ENCODE measurements at places on chromosomes 16 and 17. TPM values are rescaled to one million over a fixed set of nuclear protein-coding genes. Genes with fewer than 3 reads are reported as not detected.

HOXB13 gene
- not detected for total RNA-seq

GPRC5C gene
- total RNA-seq: 61.8 TPM

DNAH9 gene
- 3.4 TPM for total RNA-seq

NKIRAS2 gene
- total RNA-seq: 17.7 TPM

RAC3 gene
- total RNA-seq: 7.8 TPM

MYH8 gene
- not detected for total RNA-seq

TPSD1 gene
- 0.69 TPM for total RNA-seq

ABCC3 gene
- 5.2 TPM for total RNA-seq

SRL gene
- 2.1 TPM for total RNA-seq

SLC5A10 gene
- not detected for total RNA-seq

GFOD2 gene
- total RNA-seq: 13.4 TPM

OSBPL7 gene
- total RNA-seq: 14.4 TPM

SMTNL2 gene
- total RNA-seq: 34.3 TPM

ITGA2B gene
- total RNA-seq: 2.2 TPM

DNA sequence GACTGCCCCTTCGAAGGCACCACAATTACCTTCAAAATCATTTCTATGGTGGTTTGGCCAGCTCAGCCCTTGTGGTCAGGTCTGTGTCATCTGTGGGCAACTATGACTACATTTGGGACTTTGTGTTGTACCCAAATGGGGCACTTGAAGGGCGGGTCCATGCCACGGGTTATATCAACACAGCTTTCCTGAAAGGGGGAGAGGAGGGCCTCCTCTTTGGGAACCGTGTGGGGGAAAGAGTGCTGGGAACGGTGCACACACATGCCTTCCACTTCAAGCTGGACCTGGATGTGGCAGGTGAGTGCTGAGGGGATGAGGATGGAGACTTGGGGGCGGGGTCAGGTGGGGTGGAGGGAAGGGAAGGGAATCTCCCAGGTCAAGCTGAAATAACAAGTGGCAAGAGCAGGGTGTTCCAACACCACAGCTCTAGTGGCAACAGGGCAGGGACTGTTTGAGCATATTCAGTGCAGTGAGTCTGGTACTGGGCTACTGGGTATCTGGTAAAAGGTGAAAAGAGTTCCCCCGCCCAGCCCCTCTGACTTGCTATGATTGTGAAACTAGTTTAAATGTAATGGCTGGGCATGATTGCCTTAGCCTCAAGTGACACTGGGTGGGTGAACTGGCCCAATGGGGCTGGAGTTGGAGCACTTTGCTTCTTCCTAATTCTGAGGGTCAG lies 1.7 kb downstream of the AOC2 start:
- no peak for DNase-seq

DNA sequence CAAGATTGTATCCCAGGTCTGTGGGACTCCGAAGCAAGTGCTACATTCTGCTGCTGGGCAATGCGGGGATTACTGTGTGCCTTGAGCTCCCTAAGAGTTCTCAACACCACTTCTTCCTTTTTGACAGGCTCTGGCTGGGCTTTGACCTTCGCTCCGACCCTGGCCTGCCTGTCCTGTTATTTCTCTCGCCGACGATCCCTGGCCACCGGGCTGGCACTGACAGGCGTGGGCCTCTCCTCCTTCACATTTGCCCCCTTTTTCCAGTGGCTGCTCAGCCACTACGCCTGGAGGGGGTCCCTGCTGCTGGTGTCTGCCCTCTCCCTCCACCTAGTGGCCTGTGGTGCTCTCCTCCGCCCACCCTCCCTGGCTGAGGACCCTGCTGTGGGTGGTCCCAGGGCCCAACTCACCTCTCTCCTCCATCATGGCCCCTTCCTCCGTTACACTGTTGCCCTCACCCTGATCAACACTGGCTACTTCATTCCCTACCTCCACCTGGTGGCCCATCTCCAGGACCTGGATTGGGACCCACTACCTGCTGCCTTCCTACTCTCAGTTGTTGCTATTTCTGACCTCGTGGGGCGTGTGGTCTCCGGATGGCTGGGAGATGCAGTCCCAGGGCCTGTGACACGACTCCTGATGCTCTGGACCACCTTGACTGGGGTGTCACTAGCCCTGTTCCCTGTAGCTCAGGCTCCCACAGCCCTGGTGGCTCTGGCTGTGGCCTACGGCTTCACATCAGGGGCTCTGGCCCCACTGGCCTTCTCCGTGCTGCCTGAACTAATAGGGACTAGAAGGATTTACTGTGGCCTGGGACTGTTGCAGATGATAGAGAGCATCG lies 2.4 kb downstream of the SLC16A13 start:
- no peak for DNase-seq

- no peak for DNase-seq
These were observed 15.2 kb upstream of the DPEP1 start for GRCh38 chr16:89598199-89598598.

- no peak for DNase-seq
These were observed 45.6 kb downstream of the DNAH9 start for GRCh38 chr17:11643851-11644250.

- DNase-seq: no peak
These were observed 95.8 kb upstream of the MPHOSPH6 start for GRCh38 chr16:82265809-82266208.

- DNase-seq: no peak
These were observed 40.2 kb upstream of the PLCG2 start for GRCh38 chr16:81738783-81739496.

DNA sequence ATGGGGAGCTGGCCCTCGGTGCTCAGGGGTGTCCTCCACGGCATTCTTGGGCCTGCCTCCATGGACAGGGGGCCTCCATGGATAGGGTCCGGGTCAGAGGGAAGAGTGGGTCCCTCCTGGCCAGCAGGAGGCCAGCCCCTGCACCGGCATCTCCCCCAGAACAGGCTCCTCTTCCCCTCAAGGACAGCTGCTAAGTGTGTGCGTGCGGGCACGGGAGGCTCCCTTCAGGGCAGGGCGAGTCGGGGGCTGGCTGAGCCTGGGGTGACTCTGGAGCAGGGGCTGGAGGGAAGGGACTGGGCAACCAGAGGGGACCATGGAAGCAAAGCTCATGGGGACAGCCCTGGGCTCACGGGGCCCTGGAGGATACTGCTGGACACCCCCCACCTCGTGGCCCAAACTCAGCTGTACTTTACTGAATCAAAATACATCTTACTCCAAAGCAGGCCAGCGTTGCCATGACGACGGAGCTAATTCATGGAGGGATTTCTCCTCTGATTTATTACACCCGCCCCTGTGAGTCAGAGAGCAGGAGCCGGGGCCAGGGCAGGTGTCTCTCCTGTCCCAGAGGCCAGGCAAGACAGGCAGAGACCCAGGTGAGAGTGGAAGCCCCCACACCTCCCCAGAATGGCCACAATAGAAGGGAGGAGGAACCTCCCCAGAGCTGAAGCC lies 2.1 kb downstream of the CASKIN1 start:
- no peak for DNase-seq

DNA sequence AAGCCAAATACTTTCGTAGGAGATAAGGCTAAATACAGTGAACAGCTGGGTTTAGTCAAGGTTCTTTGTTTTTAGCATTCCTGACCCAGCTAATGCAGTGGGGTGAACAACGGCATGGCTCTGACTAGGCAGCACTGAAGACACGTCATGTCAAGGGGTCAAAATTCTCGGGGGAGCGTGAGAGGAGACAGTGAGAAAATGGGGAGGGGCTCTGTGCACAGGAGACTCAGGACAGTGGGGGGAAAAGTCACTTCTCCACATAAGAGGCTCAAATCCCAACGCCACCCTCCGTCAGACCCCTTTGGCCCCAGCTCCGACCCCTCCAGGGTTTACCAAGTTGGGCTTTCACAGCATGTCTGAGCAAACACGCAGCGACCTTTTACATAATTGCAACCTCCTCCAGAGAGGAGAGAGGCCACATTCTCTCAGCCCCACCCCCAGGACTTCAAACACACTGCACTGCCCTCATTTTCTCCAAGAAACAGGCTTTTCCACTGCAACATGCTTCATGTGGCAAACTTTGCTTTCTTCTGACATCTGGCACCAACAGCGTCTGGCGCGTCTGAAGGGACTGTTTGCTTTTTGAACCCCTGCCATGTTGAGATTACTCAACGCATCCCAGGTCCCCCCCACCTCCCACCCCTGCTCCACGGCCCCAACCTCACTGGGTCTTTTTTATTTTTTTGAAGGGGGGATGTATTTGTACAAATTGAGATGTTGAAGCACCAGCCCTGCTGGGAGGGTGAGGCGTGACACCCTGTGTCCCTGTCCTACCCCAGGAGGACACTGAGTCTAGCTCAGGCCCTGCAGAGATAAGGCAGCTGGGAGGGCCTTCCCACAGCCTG lies 30.0 kb downstream of the AXIN2 start:
- peak; percentile 86 for DNase-seq

GRCh38 chr17:1612400-1612799 lies 16.2 kb downstream of the SLC43A2 start:
- DNase-seq: no peak

- peak; percentile 27 for DNase-seq
These were observed 283.0 kb downstream of the MAF start for GRCh38 chr16:79317521-79317920.

DNA sequence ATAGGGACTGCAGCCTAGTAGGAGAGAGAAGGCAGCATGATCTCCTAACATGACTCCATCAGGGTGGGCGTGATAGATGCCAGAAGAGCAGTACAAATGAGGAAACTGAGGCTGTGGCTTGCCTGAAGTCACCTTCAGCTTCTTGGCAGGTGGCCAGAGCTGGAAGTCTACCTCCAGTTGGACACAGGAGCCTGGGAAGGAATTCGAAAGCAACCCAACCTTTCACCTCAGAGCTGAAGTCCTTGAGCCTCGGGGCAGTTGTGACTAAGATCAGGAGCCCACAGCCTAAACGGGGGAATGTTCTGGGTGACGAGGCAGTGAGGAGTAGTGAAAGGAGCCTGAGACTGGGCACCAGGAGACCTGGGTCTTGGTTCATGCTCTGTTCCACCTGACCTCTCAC lies 9.4 kb upstream of the SLC52A1 start:
- no peak for DNase-seq

DNA sequence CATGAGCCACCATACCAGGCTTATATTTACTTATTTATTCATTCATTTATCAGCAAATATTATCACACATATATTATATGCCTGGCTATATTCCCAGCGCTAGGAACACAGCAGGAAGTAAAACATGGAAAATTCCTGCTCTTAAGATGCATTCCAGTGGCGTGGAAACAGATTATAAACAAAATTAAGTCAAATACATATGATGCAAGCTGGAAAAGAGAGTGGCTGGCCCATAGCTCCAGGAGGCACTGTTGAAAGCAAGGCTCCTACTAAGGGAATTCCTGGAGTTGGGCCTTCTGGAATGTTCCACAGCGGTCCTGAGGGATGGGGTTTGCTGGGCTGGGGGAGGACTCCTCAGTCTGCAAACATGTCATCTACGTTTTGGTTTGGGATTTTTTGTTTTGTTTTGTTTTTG lies 18.4 kb downstream of the ADCY9 start:
- DNase-seq: no peak

- DNase-seq: no peak
These were observed 467 bp upstream of the GDE1 start for GRCh38 chr16:19522397-19522732.

- DNase-seq: no peak
These were observed 11.0 kb downstream of the ADORA2B start for GRCh38 chr17:15955793-15956541.

- DNase-seq: peak; percentile 84
These were observed 217.8 kb upstream of the GSE1 start for GRCh38 chr16:85395207-85395912.

GRCh38 chr16:85354686-85355514 lies 242.6 kb upstream of the CIBAR2 start:
- no peak for DNase-seq

GRCh38 chr17:40129498-40129897 lies 7.7 kb downstream of the MSL1 start:
- no peak for DNase-seq

GRCh38 chr16:8751481-8752311 lies 45.7 kb downstream of the TMEM186 start:
- no peak for DNase-seq

DNA sequence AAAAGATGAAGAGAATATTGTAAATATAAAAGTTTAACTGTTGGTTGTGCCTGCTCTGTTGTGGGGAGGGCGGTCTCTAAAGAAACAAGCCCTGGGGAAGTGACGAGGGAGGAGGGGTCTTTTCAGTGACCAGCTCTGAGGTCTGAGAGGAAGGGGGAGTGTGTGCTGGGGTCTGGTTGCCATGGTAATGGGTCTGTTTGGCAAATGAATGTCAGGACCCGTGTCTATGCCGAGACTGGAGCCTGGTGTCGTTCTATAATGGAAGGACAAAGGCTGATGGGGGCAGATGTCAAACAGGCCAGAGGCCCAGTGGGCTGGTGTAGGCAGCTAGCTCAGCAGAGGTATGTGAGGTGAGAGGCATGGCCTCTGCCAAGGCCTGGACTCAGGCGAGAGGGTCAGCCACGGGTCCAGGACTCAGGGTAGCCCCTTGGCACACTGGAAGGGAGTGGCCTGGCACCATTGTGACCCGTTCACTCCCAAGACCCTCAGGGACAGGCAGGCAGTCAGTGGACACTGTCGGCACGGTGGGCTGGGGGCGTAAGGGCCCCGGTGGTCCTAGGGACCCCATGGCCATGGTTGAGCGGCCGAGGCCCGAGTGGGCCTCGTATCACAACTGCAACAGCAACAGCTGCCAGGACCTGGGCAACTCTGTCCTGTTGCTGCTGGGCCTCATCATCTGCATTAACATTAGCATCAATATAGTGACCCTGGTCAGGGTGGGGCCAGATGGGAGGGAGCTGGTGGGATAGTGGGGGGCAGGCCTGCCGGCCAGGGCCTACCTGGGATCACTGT lies at the start of gene SPEM1:
TSS of gene SPEM1 (plus strand) at position 506 of the 792 bp plus-strand sequence. CDS start at position 567, 61 bp downstream.
- no peak for DNase-seq

- no peak for DNase-seq
These were observed 33.3 kb downstream of the PRKCB start for GRCh38 chr16:23869052-23869451.

GRCh38 chr16:27511657-27512448 lies 37.9 kb downstream of the GTF3C1 start:
- DNase-seq: no peak

DNA sequence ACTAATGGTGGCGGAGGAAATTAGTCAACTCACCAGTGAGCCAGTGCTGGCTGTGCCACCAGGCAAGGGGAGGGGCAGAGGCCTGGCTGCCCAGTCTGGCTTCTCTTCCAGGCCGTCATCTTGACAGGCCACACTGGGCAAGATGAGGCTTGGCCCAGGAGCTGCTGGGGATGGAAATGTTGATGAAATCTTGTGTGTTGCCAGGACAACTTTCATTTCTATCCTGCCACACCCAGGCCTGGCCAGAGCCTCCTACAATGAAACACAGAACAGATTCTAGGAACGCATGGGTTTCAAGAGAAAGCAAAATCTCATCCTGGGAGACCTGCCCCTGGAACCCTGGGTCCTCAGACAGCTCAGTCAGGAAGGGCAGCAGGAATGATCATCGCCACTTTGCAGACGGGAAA lies 9.3 kb downstream of the HEXIM2 start:
- DNase-seq: no peak

GRCh38 chr17:81400154-81400977 lies 5.1 kb downstream of the BAHCC1 start:
- no peak for DNase-seq

GRCh38 chr17:38919316-38920078 lies 5.9 kb upstream of the LASP1NB start:
- peak; percentile 7 for DNase-seq
